GM23248 (cell line): ENCODE measurements at places on chromosomes 1 and 21. TPM values are rescaled to one million over a fixed set of nuclear protein-coding genes. Genes with fewer than 3 reads are reported as not detected.
A peak's percentile ranks its signal among the peaks of the same experiment; 100 is the strongest.

GRCh38 chr1:28864695-28865094 is 49.7 kb upstream of the EPB41 start:
- DNase-seq = no peak

DNA sequence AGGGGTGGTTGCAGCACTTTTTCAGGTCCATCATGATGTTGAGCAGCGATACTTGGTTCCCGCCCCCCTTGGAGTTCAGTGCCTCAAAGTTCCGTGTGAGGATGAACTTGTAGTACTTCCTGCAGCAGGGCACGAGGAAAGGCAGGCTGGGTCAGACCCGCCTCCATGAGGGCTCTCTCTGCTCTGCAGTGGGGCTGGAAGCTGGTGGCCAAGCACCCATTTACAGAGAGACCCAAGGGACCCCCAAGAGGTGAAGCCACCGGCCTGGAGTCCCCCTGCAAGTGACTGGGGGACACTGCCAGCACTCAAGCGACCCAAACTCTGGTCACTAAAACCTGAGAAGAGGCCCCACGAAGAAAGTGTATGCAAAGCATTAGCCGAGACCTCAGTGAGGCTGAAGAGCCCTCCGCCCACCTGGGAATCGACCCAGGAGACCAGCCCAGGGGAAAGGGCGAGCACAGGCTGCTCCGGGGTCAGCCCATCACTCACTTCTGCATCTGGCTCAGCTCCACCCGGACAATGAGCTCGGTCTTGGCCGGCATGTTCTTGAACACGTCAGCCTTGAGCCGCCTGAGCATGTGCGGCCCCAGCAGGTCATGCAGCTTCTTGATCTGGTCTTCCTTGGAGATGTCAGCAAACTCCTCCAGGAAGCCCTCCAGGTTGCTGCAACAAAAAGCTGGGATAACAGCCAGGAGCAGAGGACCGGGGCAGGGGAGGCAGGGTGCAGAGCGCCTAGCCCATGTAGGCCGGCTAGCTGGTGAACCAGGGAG is 45.2 kb downstream of the CHD5 start:
- no peak for DNase-seq

DNA sequence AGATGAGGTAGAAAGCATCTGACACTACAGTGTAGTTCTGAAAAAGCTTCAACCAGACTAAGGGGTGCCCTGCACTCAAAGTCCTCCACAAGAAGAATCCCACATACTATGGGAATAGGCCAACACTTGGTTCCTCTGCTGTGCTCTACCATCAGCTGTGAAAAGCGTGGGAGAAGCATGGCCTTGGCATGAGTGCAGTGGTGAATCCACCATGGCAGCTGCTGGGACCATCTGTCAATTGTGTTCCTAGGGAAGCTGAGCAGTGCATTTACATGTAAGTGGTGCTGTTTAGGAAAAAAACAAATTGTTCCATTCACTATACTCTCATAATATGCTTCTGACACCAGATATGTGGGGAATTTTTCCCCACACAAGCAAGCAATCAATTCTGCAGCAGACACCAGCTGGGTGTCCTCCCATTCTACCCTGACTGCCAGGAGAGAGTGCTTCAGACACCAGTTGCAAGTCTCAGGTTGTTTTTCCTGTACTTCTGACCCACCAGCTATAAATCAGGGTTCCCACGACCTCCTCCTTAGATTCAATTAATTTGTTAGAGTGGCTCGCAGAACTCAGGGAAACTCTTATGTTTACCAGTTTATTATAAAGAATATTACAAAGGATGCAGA is 230.8 kb upstream of the CHRM3 start:
- DNase-seq = no peak

- peak; percentile 74 for DNase-seq
Observed at GRCh38 chr1:37434292-37435225, 39.8 kb upstream of the ZC3H12A start.

DNA sequence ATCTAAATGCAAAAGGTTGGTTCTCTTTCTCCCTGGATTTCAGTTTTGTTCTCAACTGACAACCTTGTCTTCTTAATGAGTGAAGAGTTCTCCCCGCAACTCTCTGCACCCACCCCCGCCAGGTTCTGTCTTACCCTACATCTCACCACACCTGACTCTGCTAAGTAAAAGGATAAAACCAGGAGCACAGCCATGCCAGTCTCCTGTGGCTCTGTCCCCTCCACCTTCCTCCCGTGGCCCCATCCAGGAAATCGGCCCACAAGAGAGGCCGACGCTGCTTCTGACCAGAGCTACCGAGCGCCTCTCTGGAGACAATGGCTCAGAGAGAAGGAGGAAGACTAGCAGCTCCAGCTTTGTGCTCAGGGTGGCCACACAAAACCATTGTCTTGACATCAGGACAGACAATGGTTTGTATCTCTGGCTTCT is 72.2 kb downstream of the PLEKHA6 start:
- no peak for DNase-seq

DNA sequence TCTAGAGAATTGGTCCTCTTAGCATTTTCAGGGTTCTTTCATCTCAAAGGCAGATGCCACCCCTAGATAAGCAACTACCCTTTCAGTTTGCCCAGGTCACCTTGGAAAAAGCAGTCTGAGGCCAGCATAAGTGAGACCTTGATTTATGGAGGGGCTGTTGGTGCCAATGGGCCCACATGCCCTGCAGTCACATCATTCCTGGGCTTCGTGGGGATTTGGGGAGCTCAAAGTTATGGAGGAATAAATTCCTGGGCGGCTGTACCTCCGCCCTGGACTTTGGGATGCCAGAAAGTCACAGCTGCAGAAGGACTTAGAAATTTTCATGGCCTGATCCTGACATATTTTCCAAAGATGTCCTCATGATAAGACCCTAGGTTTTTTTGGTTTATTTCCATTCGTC is 2.7 kb upstream of the SDHB start:
- DNase-seq = no peak

DNA sequence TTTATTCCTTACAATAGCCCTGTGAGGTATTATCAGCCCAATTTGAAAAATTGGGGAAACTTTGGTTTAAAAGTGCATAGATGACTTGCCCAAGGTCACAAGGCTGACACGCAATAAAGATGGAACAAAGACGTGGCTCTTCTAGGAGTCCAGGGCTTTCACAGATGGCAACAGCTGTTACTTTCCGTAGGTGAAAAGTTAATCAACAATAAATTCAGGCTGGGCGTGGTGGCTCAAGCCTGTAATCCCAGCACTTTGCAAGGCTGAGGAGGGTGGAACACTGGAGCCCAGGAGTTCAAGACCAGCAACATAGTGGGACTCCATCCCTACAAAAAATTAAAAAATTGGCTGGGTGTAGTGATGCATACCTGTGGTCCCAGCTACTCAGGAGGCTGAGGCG is 87.8 kb upstream of the ATF3 start:
- no peak for DNase-seq

GRCh38 chr1:157115851-157116736 is 16.5 kb upstream of the ETV3L start:
- no peak for DNase-seq

DNA sequence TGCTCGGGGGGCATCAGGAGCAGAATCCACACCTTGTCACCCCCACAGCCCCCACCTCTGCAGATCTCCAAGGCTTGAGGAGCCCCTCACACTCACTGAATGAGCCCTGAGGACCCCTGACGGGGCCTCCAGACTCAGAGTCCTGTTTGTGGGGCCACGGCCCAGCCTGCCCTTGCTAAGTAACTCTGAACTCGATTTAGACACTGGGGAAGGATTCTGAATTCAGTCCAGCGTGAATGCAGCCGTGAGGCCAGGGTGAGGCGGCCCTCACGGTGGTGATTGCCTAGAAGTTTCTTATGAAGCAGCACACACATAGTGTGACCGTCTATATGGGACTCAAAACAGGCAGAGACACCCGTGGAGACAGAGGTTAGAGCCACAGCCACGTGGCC is 58.9 kb upstream of the ADARB1 start:
- no peak for DNase-seq

DNA sequence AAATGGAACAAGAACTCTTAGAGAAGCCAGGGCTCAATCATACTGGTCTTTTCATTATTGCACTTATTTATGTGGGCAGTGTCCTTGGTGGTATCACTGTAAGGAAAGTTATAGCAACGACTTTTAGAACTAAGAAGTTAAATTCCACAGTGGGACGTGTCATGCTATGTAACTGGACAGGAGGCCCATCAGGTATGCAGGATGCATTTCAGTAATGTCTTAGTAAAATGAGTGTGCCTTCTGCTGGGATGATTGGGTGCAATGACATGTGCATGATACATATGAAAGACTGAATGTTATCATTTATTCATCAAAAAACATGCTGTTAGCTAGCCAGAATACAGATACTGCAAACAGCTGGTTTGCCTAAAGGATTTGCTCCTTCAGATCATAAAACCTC is 6.9 kb upstream of the ATP1B1 start:
- no peak for DNase-seq

DNA sequence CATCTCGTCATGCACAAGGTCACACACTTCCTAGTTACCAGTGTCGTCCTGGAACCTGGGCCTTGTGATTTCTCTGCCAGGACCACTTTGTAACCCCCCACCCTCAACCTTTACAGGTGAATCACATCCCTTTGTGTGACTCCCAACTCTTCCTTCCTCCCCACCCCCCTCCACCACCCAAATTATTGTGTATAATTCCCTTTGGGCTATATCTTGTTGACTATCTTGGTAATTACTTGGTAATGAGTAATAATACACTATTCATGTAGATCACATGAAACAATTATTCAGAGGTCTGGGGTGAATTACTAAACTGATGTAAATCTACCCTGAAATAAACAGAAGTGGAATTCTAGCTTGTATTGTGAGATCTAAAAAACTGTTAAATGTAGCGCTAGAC is 1.7 kb downstream of the KCNK1 start:
- no peak for DNase-seq

- DNase-seq = no peak
Observed at GRCh38 chr1:48789903-48790302, 13.2 kb upstream of the BEND5 start.

DNA sequence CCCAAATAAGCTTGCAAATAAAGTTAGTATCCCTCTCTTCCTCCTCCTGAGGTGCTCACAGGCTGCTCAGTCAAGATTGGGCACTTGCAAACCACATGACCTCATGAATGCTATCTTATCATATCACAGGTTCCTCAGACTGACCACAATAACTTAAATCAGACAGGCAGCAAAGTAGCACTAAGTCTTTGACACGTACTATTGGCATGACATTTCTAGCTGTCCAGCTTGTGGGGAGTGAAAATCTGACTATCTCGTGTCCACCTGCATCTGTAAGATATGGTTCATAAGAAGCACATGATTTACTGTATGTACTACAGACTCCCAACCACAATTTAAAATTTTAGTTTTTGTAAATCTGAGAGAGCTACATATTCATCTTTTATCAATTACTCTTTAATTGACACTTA is 58.0 kb upstream of the GFI1 start:
- DNase-seq = no peak

- DNase-seq = peak; percentile 61
Observed at GRCh38 chr1:225777058-225777582, 506 bp upstream of the SRP9 start.

GRCh38 chr1:160022330-160023310 is 9.2 kb downstream of the PIGM start:
- DNase-seq = peak; percentile 51

GRCh38 chr1:99600782-99601181 is 45.1 kb upstream of the PALMD start:
- no peak for DNase-seq

DNA sequence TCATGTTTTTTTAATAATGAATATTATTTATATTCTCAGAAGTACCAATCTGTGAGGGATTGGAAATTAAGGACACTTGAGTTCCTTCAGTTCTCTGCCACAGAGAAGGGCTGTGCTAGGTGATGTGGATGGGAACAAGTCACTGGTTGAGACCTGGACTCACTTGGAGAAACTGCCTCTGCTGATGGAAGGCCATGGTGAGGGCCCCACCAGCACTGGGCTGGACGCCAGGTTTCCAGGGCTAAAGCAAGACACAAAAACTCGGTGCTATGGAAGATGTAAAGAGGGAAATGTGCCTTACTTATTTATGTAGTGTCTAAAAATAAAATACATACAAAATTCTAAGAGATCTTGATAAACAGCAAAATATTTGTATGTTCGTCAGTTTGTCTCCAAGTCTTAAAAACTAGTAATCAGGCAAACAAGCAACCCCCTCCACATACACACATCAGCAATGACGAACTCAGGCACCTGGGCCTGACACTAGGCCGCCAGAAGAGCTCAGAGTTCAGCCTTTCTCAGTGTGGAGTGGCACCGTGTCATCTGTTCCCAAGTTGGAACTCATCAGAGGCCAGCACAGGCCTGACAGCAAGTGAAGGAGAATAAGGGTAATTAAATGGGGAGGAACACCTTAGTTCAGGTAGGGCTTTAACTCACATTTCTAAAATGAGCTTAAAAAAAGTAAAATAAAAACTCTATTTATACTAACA is 19.6 kb downstream of the SIPA1L2 start:
- DNase-seq = no peak

SELP gene
- not detected in 2 replicates for total RNA-seq

- no peak for DNase-seq
Observed at GRCh38 chr1:229141689-229142377, 129.1 kb upstream of the RAB4A start.

GRCh38 chr1:42420911-42421585 is 34.8 kb downstream of the ZMYND12 start:
- DNase-seq = peak; percentile 66

GRCh38 chr1:47229886-47230691 is 1.9 kb downstream of the TAL1 start:
- no peak for DNase-seq
